ENCODE measurements at places on chromosomes 2 and 18.

DNA sequence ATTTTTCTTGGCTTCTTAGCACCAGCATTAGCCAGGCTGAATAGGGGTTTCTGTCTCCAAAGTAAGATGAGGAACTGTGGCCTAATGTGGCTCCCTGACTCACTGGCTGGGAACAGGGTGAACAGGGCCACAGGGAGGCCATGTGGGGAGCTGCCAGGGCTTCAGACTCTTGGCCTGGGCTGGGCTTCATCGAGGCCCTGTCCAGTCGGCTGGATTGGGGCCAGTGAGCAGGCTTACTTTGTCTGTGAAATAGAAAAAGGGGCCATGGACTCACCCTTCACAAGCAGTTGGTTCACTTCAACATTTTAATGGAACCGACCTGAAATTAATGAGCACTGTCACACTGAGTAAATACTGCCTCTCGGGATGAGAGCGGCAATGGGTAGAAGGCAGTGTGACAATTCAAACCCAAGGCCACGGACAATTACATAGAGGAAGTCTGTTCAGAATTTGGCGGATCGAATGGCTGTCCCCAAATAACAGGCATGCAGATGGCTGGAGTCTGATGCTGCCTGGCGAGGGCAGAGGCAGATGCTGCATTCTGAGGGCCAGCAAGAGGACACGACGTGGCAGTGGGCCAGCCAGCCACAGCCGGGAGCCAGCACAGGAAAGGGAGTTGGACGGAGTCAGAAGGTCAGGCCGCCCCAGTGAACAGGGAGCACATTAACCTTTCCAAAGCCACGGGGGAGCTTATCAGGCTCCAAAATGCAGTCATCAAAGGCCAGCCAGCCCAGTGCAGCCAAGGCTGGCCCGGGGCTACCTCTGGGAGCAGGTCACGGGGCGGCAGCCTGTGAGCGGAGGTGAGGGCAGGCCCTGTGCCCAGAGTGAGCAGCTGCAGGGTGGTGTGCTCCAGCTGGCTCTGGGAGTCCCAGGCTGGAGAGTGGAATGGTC is 146.6 kb upstream of the REV1 start:
- DNase-seq = no peak

- no peak for DNase-seq
Measured at GRCh38 chr2:88690591-88691338, 708 bp upstream of the RPIA start.

DNA sequence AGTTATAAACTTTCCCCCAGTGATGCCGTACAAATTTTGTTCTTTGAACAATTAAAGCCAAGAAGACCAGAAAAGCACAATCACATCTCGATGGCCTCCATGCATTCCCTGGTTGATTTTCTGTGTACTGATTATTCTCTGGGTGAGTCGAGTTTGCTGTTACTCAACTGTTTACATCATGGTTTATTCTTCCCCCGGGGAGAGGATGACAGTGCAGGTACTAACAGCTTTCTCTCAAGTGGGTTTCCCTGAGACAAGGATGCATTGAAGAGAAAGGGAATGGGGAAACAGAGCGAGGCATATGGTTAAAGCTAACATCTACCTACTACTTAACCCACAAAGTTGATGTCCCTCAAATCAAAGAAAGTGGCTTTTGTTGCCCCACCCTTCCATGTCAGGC is 410.8 kb upstream of the FANCL start:
- no peak for DNase-seq

DNA sequence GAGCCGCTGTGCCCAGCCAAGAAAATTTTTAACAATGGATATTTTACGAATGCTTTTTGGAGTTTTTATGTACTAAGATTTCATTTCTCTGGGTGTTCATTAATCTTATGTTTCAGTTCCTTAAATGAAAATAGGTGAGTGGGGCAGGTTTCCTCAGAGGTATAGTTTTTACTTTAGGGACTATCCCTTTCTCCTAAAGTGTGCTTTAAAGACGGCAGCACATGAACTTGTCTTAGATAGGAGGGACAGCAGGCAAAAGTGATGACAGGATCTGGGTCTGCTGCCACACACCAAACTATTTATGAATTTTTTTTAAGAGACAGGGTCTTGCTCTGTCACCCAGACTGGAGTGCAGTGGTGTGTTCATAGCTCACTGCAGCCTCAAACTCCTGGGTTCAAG is 8.0 kb upstream of the REL start:
- DNase-seq = no peak
